ENCODE measurements at places on chromosomes 1 and 21. TPM values are rescaled to one million over a fixed set of nuclear protein-coding genes. Genes with fewer than 3 reads are reported as not detected.

NFASC gene
- total RNA-seq: not detected

OLIG2 gene
- not detected for total RNA-seq

FCRL6 gene
- total RNA-seq: not detected

S1PR1 gene
- not detected for total RNA-seq

ABL2 gene
- 10.2 TPM for total RNA-seq

KCNT2 gene
- total RNA-seq: 0.62 TPM

PLA2G2F gene
- total RNA-seq: not detected

GPR37L1 gene
- not detected for total RNA-seq

KRTAP20-4 gene
- not detected for total RNA-seq

OR6K2 gene
- not detected for total RNA-seq

ASTN1 gene
- total RNA-seq: not detected

JAM2 gene
- not detected for total RNA-seq

SPRR4 gene
- not detected for total RNA-seq

DNAJC28 gene
- 0.49 TPM for total RNA-seq

SEC16B gene
- total RNA-seq: not detected

SYNC gene
- total RNA-seq: 6.5 TPM

- no peak for DNase-seq
These were observed 58.2 kb downstream of the FAF1 start for GRCh38 chr1:50901872-50902271.

DNA sequence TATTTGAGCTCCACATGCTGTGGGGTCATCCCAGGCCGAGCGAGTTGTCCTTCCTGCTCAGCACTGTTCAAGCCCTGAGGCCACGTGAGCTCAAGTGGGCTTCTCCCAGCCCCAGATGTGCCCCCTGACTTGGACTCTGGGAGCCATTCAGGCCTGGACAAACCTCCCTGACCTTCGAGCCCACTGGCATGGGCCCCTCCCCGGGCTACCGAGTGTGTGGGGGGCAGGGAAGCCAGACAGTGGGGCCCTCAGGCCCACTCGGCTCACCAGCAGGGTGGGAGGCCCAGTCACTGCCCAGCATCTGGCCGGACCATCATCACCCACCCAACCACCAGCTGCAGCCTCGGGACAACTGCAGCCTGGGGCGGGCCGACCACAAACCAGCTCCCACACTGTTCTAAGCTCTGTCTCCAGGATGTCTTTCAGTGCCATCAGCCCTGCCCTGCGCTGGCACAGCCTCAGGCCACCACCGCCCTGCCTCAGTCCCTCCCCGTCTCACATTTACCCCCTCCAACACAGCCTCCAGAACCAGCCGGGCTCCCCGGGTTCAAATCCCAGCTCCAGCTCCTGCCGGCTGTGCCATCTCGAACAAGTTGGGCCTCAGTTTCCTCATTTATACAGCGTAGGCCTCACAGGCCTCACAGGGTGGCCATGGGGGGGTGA is 20.9 kb upstream of the PLEKHG5 start:
- no peak for DNase-seq

DNA sequence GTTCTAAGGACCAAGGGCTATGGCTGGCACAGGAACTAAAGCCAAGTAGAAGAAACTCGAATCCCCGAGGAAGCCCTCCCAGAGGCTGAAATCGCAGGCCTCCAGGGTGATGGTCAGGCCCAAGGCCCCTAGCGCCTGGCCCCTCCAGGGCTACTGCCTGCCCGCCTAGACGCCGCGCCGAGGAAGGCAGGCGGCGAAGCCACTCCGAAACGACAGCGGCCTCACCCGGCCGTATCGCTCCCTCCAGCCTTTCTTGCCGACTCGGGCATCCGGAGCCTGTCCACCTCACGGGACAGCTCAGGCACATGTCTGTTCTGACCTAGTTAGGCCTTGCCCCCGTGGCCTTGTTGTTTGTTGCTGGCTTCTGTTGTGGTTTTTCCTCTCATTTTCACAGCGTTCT is 9.7 kb upstream of the LHX8 start:
- DNase-seq: no peak

DNA sequence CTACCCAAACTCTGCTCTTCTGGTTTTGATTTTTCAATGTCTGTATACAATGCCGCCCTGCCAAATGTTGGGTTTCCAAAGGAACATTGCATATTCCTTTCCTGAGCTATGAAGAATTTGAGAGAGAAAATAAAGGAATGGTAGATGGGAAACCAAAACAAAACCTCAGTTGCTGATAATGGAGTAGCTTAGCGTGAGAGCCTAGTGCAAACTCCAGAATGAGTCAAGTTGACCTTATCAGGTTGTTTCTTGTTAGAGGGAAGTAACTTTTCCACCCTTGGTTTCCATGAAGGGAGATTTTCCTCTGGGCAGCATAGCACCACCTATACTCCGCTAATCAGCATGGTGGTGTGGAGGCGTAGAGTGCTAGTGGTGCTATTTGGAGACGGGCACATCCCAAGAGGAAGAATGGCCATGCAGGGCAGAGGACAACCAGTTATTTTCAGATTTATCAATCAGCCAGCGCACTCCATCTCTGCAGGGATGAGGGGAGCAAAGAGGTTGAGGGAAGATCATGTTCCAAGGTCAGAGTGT is 51.6 kb downstream of the BACH1 start:
- no peak for DNase-seq

DNA sequence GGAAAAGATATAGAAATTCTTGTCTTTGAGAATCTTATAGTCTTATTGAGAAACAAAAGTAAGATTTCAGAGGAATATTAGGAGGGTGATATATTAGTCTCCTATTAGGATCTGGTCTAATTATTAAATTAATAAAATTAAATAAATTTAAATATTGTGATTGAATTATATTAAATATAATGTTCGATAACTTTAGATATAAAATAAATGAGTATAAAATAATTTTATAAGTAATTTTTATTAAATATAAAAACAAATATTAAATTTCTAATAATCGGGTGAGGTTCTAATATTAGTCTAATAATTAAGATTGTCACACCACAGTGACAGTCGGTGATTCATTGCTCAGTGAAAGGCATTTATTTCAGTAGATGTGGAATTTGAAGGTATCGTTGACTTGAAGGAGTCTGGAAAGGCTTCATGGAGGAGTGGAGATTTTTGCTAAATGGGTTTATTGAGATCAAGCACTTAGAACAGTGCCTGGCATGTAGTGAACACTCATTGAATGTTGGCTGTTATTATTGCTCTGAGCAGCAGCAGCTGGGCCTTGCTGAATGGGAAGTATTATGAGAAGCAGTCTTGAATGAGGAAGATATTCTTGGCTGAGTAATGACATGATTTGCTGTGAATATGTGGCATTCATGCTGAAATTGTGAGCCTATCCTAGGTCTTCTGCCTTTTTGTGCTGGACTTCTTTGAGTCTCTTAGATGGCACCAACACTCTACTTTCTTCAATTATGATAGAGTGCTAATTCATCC is 74.6 kb downstream of the USP25 start:
- peak; percentile 34 for DNase-seq

GRCh38 chr21:34909492-34910292 is 139.4 kb downstream of the RUNX1 start:
- DNase-seq: no peak

- DNase-seq: no peak
These were observed at the start of gene CA6 for GRCh38 chr1:8945568-8945967. CA6 (plus strand) TSS chr1:8945868; CDS start chr1:8945887, 19 bp downstream.

DNA sequence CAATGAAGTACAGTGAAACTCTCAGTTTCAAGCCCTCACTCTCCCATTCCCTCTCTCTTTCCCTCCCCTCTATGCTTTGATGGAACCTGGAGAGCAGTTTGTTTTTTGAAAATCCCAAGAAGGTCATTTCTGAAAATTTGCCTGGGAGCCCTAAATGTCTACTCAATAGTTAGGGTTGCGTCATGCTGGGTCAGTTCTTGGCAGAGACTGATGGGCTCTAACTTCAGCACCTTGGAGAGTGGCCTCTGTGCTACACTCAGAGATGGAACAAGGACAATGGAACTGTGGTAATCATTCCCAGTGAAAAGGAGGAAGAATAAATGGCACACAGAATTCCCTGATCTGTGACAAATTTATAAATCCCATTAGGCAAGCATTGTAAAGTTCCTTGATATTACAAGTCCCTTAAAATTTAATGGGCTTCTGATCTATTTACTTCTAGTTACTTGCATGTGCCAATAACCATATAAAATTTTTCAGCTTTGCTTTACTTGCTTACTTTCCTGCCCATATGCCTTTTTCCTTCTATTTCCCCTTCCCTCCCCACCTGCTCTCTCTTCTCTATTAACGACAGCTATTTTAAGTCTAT is 182.9 kb upstream of the KCND3 start:
- DNase-seq: no peak

DNA sequence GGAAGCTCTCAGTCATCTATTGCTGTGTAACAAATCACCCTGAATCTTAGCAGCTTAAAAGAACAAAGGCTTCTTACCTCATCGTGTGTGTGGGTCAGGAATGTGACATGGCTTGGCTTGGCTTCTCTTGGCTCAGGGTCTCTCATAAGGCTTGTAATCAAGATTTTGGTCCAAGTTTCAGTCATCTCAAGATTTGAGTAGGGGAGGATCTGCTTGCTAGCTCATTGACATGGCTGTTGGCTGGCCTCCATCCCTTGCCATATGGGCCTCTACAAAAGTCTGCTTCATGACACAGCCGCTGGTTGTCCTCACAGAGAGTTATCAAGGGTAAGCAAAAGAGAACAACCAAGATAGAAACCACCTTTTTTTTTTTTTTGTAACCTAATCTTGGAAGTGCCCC is 207.7 kb downstream of the PTPRC start:
- peak; percentile 53 for DNase-seq

GRCh38 chr1:16055613-16056520 is 12.3 kb downstream of the CLCNKB start:
- peak; percentile 96 for DNase-seq

GRCh38 chr21:19045876-19046275 is 642.3 kb upstream of the TMPRSS15 start:
- no peak for DNase-seq

GRCh38 chr1:151210830-151211229 is 12.5 kb downstream of the PIP5K1A start:
- no peak for DNase-seq

- DNase-seq: no peak
These were observed 1.9 kb downstream of the DHRS3 start for GRCh38 chr1:12615865-12616708.

DNA sequence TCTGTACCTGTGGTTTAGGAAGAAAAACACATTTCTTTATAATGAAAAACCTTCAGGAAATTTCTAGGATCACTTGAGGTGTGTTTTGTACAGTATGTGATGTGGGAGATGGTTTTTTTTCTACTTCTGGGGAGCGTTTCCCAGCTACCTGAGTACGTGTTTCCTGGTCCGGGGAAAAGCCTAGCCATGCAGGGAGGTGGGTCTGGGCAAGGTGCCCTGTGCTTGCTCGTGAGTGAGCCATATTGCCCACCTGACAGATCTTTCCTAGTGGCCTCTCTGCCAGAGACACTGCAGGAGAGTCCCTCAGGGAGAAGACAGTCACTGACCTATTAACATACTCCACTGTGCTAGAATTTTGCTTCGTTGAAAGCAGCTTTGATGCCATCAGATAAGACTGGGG is 41.3 kb downstream of the TRPM2 start:
- DNase-seq: no peak

GRCh38 chr1:50023292-50024159 is at the start of gene AGBL4:
AGBL4 (minus strand) TSS chr1:50023954.
- peak; percentile 40 for DNase-seq

GRCh38 chr1:93415296-93415695 is 32.6 kb upstream of the FNBP1L start:
- DNase-seq: no peak

DNA sequence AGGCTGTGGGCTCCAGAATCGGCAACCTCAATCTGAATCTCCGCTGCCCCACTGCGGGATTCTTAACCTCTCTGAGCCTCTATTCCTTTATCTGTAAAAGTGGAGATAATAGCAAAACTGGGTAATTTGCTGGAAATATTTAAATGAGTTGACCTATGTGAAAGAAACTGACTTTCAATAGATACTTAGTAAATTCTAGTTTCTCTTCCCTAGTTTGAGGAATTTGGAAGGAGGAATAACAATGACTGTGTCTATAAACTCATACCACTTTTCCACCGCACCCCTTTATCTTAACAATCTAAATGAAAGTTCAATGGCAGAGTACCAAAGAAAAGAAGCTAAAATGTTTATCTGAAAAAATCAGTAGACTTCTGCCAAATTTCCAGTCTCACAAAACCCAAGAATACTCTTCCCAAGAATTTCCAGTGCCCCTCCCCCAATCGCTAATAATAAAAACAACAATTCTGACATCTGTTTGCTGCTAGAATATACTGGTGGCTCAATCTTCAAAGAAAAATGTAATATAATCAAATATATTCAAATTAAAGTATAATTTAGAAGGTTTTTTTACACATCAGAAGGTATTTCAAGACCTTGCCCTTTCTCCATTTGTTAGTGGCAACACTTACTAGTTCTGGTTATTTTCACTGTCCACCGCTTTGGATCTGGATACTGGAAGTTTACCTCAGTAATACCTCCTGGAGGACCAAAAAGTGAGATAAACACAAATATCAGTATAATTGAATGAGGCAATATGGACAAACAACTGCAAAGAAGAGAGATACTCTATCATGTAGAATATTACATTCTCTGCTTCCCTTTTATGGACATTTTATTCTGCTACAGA is 171.2 kb downstream of the LTN1 start:
- peak; percentile 59 for DNase-seq

DNA sequence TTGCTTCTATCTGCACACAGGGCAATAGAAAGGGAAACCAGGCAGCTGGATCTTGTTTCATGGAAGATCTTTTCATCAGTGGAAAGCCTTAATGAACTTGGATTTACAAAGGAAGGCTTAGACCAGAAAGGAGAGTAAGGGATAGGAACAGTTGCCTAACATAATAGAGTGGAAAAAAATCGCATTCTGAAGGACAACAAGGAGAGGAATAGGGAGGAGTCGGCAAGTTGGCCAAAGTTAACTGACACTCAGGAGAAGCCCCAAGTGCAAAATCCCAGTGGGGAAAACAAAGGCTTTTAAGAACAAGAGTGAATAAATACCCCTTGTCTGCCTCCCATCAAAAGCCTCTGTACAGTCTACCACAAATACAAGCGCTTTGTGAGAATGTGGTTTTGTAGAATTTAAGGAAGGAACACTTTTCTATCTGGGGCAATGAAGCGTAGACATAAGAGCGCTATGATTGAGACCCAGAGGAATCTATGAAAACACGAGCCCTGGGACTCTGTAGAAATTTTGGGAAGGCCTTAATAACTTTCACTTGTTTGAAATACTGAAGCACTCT is 74.1 kb downstream of the ZNF648 start:
- peak; percentile 10 for DNase-seq

DNA sequence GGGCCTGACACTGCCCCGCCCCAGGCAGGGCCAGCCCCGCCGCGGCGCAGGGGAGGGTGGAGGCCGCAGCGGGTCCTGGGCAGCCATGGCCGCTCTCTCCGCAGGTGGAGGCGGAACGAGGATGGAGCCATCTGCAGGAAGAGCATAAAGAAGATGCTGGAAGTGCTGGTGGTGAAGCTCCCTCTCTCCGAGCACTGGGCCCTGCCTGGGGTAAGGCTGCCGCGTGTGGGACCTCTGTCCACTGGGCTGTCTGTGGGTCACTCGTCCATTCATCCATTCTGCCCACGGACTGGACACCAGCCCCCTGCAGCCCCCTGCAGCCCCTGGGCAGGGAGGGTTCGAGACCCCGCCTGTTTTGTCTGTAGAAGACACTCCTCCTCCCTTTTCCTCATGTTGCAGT is 18.4 kb upstream of the LRRC3 start:
- DNase-seq: no peak
